Thyroid gland (tissue), 4 donors: ENCODE measurements at places on chromosomes 6 and 20. TPM values are rescaled to one million over a fixed set of nuclear protein-coding genes. Genes with fewer than 3 reads are reported as not detected.

PPP1R3G gene
- 0.83 TPM for total RNA-seq

- H3K36me3 ChIP-seq = no peaks in the 10 kb centered on the region
- no peak for DNase-seq
These were observed 257.3 kb upstream of the NT5E start for GRCh38 chr6:85192596-85192995.

DNA sequence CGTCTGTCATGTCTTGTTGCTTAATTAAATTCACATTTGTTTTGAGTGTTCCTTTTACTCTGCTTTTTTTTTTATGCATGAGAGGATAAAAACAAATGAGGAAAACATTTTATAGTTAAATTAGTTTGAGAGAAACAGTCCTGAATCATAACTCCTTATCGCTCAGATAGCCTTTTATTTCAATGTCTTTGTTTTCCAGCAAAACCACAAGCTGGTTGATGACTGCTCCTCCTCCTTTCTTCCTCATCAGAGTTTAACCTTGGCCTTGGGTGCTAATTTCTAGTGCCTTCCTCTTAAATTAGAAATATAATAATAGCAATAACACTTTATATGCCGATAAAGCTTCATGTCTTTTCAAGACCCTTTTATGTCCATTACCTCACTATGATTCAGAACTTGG, 3.1 kb downstream of the NOX3 start:
- H3K27me3 ChIP-seq = no peaks in the 10 kb centered on the region
- no peaks in the 10 kb centered on the region for H3K4me1 ChIP-seq
- DNase-seq = no peak
- no peak overlapping the region for H3K27ac ChIP-seq

DNA sequence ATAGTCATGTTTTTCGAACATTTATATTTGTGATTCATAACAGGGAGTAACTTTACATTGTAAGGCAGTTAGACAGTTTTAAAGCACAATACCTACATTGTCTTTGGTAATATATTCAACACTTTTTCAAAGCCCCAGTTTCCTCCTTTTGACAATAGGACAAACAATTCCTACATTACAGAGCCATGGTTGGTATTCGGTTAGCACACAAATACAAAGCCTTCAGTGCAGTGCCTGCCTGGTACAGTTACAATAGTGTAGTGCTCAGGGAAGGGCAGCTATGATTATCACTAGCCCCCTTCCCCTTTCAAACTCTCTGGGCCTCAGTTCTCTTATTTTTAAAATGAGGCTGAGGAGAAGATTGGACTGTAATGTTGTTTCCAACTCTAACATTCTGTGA, 207.8 kb downstream of the TPBG start:
- DNase-seq = no peak
- no peaks in the 10 kb centered on the region for H3K27me3 ChIP-seq
- H3K4me3 ChIP-seq = no peak overlapping the region
- no peak overlapping the region for H3K27ac ChIP-seq
- no peaks in the 10 kb centered on the region for H3K36me3 ChIP-seq

- H3K27ac ChIP-seq = no peak overlapping the region
- no peaks in the 10 kb centered on the region for H3K36me3 ChIP-seq
- H3K4me3 ChIP-seq = no peak overlapping the region
- no peaks in the 10 kb centered on the region for H3K27me3 ChIP-seq
- no peak for DNase-seq
These were observed 706.1 kb downstream of the KIF16B start for GRCh38 chr20:15866916-15867730.

GRCh38 chr6:110484321-110484720, 7.9 kb upstream of the SLC22A16 start:
- no peaks in the 10 kb centered on the region for H3K4me1 ChIP-seq
- H3K4me3 ChIP-seq = no peak overlapping the region
- H3K27ac ChIP-seq = no peak overlapping the region
